ELR (cell line): ENCODE measurements at places on chromosomes 12 and 14.

GRCh38 chr14:60211153-60211552, 37.9 kb upstream of the PPM1A start:
- no peak for DNase-seq

DNA sequence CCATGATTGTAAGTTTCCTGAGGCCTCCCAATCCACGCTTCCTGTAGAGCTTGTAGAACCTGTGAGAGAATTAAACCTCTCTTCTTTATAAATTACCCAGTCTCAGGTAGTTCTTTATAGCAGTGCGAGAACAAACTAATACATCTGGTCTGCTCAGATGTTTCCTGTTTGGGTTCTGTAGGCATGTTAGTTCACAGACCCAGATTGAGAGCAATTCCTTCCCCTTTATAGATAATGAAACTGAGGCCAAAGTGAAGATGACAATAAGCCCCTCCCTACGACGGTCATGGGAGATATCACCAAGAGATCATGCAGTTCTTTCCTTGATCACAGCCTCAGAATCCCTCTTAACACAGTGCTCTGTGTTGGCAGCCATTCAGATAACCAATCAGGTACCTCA, 76.5 kb upstream of the CLMN start:
- DNase-seq, result no peak

DNA sequence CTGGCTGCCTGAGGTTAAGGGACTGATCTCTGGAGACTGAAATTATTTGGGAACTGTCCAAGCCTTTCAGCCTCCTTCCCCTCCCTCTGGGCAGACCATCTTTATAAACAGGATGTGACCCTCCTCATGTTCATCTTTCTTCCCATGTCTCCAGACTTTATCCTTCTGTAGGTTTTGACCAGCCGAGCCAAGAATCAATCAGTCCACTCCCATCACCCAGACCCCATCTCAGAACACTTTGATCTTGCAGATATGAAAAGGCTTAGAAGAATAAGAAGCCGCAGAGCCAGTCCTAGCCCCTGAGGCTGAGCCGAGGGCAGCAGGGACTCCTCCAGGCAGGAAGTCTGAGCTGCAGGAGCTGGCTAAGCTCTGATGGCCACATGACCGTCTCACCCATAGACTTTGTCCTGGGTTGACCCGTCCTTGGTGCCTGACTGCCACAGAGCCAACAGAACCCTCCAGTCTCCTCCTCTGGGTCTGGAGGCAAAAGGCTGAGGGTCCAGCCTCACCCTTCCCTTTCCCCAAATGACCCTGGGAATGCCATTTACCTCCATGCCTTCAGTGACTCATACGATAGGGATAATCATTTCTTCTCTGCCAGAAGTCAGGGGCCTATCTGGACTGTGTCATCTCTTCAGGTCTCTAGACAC, 1.6 kb downstream of the KRT71 start:
- no peak for DNase-seq

DNA sequence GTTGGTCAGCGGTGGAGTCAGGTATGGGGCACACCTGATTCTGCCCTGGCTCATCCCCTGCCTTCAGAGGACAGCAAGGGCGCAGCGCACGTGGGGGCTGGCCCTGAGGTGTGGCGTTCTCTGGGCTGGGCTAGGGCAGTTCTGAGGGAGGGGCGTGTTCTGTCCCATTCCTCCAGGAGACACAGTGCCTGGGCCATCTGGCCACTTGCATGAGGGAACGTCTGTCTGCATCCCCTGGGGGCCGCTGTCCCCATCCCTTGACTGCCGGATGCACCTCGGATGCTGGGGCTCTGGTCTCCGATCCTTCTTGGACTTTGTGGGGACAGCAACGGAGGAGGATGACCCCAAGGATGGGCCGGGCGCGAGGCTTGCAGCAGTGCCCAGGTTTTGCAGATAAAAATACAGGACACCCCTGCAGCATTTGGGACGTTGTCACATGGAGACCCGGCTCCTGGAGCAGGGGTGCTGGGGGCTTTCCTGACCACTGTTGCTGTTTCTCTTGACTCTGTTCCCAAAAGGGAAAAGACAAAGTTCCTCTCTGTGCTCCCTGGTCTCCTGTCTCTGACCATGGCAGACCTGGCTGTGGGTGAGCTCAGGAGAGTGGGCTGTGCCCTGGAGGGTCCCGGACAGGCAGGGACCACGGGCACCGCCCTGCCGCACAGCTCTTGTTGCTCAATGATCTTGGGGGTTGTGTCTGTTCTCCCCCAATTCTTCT, 6.9 kb downstream of the MTA1 start:
- no peak for DNase-seq

DNA sequence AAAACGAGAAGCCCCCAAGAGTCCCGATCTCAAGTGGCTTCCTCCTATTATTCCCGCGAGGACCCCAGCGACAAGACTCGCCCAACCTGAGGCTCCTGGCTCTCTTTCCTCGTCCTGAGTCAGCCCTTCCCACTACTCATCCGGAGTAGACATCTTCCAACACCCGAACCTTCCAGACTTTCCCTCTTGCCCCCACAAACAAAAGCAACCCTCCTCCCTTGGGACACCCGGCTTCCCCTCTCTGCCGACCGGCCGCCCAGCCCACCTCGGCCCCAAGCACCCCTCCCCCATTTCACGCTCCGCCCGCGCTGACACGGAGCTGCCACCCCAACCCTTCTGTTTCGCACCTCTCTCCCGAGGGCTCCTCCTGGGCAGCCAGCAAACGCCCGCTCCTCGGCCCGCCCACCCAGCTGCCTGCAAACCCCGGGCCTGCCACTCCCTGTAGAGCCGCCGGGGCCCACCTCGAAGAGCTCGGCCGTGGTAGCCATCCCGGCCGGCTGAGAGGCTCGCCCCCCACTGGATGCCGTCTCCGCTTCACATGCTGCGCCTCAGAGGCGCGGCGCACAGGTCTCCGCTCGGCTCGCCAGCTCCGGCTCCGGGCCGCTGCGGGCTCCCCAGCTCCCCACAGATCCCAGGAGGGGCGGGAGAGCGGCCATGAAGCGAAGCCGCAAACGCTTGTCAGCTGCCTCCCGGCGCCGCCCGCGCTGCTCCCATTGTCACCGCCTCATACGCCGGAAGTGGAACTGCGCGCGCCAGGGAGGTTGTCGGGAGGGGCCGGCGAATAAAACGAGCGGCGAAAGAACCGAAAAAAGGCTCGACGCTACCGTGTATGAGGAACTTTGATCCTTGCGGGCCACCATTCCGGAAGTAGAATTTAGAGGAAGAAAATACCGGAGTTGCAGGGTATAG, at the start of the genes AP5M1 and EXOC5:
Gene AP5M1, plus strand, starts transcription at position 811 of the 909 bp plus-strand sequence. CDS start 344 bp downstream, outside the sequence.
Gene EXOC5, minus strand, starts transcription at position 745 of the 909 bp plus-strand sequence. Its CDS starts 257 bp downstream, at position 488.
- DNase-seq, result peak; percentile 93

- no peak for DNase-seq
These were observed 178.6 kb downstream of the NELL2 start for GRCh38 chr12:44697511-44697910.

GRCh38 chr14:20848316-20848954, 42.8 kb upstream of the RNASE3 start:
- DNase-seq, result peak; percentile 74

DNA sequence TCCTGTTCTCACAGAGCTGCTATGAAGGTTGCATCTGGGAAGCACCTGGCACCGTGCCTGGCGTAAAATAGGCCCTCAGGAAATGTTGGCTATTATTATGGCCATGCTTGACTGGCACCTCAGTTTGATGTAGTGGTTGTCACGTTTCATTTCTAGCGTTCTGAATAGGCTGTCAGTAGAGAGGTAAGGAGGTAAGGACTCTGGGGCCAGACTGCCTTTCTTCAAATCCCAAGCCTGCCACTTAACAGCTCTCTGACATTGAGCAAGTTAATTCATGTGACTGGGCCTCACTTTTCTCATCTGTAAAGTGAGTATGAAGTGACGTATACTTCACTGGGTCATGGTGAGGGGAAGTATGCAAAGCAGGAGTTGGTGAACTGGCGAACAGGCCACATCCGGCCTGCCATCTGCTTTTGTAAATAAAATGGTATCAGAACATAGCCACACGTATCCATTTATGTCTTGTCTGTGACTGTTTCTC, 196.2 kb downstream of the CACNA1C start:
- peak; percentile 77 for DNase-seq

DNA sequence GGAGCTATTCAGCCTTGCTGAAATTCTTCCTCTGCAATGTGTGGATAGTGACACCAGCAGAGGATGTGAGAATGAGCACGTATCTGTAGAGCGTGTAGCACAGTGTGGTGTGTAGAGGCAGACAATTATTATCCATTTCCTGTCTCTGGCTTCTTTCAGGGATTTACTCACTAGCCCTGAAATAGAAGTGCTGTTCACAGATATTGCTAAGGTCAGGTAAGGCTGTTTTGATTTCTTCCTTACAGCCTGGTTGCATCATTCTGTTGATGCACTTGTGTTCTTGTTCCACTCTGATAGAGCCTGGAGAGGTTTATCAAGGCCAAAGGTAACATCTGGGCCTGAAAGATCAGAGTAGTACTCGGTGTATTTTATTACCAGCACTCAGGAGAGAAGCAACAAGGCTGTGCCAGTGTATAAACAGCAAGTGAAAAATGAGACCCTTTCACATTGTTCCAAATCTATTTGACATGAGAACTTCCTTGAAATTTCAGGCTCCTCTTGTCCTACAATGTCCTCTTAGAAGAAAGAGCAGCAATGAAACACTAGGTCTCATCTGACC, 16.7 kb downstream of the ARG2 start:
- DNase-seq, result no peak

DNA sequence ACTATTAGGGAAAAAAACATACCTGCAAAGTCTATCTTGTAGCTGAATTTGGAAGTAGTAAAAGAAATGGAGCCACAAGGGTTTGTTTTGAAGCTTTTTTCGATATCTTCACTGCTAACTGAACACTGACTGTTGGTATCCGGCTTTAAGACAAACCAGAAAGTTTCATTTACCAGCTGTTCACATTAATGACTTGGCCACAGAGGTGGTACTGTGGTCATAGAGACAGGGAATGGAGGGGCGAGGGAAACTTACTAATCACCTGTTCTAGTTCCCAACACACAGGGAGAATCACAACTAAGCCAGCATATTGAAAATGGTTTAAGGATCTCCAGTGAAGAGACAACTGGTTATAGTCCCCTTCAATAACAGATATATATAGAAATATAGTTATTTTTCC, 44.3 kb downstream of the PARP11 start:
- no peak for DNase-seq

- peak; percentile 71 for DNase-seq
These were observed 14.8 kb upstream of the APOF start for GRCh38 chr12:56377310-56377988.
